ENCODE measurements at places on chromosomes 13 and 19. TPM values are rescaled to one million over a fixed set of nuclear protein-coding genes. Genes with fewer than 3 reads are reported as not detected.

GRCh38 chr19:1411255-1412191 is 4.1 kb downstream of the DAZAP1 start:
- DNase-seq: no peak

- no peak for DNase-seq
These were observed 9.5 kb upstream of the INSL3 start for GRCh38 chr19:17830567-17831418.

GRCh38 chr19:47190167-47190727 is 40.8 kb downstream of the BBC3 start:
- peak; percentile 64 for DNase-seq

GRCh38 chr19:47994209-47994802 is at the start of gene ELSPBP1:
TSS of gene ELSPBP1 (plus strand) at chr19:47994632. CDS start at chr19:48008668, 14,036 bp downstream.
- DNase-seq: no peak

GRCh38 chr13:43953370-43953769 is 73.7 kb downstream of the LACC1 start:
- DNase-seq: no peak

GRCh38 chr13:43640476-43640875 is 146.3 kb downstream of the ENOX1 start:
- DNase-seq: no peak

DNA sequence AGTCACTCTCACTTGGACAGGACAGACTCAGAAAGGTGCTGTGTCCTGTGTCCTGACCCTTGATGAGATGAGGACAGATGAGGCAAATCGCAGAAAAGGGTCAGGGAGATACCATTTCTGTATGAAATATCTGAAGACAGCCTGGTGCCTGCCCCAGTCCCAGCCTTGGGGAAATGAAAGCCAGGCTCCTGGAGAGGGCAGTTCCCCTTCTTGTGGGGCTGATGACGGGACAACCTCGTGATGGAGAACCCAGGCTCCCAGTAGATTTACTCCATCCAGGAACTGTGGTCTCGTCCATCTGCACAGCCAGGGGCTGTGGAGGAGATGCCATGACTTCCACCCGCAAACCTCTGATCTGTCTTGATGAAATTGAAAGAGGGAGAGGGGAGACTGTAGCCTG is 13.8 kb downstream of the LILRB1 start:
- DNase-seq: no peak

- no peak for DNase-seq
These were observed 449.8 kb downstream of the DACH1 start for GRCh38 chr13:71417205-71417604.

DNA sequence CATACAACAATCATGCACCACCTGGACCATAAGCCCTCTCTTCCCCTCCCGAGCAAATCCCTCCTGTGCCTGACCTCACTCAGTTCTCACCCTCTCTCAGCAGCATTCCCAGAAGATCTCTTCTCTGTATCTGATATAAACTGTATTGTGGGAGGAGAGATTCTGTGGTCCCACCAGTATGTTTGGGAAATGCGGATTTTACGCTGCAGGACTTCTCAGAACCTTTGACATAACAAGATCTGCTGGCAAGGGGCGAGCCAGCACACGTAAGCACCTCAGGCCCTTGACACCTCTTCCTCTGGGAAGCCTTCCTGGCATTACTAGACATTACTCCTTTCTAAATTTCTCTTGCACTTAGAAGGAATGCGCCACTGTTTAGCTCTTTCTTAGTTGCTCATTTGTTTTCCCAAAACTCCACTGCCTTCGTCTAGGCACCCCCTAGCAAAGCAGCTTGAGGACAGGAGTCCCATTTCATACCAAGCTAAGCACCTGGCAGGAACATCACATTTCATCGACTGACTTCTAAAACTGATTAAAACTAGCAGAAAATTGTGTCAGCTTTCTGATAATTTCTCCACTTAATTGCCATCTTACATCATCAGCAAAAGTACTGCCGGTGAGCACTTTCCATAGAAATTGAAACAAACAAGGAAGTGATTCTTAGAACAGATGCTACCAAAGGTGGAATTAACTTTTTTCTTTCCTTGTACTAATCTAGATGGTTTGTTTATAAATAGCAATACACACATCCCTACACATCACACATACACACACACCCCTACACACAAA is 63.2 kb downstream of the CCDC70 start:
- DNase-seq: no peak

DNA sequence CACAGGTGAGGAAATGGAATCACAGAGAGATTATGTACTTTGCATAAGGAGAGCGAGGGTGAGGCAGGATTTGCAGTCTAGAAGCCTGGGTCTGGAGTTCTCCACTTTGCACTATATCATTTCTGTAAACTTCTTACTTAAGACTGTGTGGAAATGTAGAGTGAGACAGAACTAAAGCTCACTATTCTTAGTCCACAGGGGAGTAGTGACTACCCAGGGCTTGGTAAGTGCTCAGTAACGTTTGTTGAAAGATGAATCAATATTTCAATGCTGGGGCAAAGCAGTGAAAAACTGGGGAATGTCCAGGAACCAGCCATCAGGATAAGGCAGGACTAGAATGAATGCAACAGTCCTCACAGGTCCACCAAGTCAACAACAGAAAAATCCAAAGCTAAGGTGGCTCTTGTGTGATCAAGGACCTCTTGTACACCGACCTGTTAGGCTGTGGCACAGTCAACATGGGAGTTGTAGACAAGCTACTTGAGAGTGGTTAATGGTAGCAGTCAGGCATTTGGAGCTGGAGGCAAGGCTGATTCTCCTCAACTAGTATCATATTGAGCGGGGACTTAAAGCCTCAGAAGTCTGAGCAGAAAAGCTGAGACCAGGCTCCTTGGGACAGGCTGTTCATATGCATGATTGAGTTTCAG is 929 bp upstream of the TNFSF13B start:
- no peak for DNase-seq

DNA sequence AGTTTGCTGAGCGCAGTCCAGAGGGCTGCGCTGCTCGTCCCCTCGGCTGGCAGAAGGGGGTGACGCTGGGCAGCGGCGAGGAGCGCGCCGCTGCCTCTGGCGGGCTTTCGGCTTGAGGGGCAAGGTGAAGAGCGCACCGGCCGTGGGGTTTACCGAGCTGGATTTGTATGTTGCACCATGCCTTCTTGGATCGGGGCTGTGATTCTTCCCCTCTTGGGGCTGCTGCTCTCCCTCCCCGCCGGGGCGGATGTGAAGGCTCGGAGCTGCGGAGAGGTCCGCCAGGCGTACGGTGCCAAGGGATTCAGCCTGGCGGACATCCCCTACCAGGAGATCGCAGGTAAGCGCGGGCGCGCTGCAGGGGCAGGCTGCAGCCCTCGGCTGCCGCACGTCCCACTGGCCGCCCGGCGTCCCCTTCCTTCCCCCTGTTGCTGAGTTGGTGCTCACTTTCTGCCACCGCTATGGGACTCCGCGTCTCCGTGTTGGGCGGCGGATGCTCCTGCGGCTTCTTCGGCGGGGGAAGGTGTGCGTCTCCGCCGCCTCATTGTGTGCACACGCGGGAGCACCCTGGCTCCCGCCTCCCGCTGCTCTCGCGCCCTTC is 772 bp downstream of the GPC6 start:
- no peak for DNase-seq

DNA sequence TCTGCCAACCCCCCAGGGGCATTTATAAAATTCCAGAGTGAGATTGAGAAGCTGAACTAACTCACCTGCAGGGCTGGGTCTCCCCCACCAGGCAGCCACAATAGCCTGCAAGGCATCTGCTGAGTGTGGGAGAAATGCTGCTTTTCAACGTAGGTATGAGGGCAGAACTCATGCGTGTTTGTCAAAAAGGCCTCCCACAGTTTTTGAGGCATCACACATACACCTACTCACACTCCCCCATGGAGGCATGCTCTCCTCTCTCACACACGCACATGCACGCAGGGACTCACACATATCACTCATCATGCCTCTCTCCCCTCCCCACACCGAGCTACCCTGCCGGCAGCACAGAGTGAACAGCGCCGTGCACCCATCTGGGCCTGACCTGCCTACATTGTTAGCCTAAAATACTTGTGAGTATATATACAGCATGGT is 390.5 kb downstream of the FGF9 start:
- peak; percentile 19 for DNase-seq

DNA sequence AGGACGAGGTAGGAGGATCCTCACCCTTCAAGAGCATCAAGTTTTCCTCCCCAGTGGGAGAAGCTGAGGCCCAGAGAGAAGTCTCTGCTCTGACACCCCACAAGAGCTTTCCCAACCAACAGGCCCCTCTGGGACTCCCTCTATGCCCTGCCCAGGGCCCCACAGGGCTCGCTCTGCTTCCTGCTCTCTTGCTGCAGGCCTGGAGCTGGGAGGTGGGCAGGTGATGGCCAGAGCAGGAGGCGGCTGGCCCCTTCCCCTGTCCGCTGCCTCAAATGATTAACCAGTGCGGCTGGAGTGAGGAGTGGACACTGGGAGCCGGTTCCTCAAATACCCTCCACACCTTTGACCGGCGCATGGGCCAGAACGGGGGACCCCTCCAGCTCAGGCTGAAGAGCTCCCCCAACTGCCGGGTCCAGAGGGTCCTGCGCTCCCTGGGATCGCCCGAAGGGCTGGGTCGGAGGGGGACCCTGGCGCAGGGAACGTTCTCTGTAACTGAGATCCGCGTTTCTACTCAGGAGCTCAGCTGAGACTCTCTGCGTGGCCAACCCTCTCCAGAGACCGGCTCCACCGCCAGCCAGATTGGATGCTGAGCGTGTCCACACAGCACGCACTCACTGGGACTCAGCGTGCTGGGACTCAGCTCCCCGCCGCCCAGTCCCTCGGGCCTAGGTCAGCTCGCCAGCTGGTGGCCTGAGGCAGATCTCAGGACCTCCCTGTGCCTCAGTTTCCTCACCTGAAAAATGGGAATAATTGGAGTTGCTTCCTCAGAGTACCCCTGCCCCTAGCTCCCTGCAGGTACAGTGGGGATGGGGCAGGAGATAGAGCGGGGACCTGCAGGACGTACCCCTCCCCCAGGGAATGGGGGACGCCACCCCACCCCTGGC is 6.7 kb upstream of the ONECUT3 start:
- DNase-seq: no peak

GRCh38 chr13:42279986-42280385 is 8.0 kb downstream of the AKAP11 start:
- DNase-seq: no peak

DNA sequence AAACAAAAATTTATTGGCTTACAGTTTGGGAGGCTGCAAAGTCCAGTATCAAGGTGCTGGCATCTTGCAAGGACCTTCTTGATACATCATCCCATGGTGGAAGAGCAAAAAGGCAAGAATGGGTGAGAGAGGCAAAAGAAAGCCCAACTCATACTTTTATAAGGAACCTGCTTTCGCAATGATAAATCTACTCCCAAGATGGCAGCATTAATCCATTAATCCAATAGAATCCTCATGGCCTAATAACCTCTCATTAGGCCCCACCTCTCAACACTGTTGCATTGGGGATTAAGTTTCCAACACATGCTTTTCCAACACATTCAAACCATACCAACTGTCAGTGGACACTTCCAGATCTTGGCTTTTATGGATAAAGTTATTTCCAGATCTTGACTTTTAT is 48.7 kb upstream of the ZNF507 start:
- no peak for DNase-seq

DNA sequence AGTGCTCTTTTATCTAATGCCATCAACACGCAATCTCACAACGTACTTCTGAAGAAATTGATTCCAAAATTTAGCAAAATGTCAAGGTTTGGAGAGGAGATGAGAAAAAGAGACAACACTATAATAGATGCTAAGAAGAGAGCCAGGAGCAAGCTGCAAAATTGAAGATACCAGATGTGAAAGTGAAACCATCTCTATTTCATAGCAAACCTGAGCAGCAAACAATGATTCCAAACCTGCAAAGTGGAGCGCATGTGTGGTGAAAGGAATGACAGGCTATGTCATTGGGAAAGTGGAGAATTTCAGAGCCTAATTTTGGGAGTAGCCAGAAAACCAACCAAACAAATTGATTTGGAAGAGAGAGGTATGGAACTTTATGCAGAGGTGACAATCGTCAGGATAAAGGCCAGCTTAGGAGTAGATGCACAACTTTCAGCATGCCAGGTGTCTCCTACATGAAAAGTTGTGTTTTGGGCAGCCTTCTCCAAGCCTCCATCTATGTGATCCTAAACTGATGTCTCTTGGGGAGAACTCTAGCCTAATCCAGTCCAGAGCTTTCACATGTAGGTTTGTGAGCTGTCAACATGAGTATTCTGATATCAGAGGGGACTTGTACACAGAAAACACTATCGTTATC is 158.4 kb upstream of the FNDC3A start:
- DNase-seq: no peak

GRCh38 chr13:42804244-42804874 is 23.0 kb downstream of the FAM216B start:
- DNase-seq: no peak

DNA sequence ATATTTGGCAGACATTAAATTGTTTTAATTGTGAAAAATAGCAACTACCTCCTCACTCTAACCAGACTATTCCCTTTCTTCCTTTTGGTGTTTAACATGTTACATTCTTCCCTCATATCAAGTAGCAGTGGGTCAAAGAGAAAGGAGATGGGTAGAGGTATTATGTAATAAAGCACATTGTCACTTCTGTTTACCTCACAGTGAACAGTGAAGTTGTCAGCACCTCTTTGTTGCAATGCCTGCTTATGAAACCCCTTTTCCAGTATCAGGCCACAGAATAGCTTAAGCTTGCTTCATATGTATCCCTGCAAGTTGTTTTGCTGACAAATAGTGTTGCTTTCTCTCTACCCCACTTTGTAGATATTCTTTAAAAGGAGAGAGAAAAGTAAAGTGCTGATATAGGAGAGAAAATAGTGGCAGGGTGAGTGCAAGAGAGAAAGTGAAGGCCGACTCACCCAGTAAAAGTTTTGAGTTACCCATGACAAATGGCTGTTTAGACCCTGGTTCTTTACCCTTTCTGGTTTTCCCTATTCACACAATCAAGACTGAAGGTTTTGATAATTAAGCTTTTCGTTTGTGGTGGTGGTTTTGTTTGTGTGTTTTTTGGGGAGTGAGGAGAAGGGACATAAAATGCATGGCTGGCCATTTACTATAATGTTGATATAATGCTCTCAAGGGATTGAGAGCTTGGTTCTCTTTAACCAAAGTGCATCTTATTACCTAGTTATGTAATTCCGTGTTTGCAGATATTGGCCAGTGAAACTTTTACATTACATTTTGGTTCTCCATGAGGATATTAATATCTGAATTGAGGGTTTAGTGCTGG is 3.7 kb downstream of the ITM2B start:
- DNase-seq: no peak

DNA sequence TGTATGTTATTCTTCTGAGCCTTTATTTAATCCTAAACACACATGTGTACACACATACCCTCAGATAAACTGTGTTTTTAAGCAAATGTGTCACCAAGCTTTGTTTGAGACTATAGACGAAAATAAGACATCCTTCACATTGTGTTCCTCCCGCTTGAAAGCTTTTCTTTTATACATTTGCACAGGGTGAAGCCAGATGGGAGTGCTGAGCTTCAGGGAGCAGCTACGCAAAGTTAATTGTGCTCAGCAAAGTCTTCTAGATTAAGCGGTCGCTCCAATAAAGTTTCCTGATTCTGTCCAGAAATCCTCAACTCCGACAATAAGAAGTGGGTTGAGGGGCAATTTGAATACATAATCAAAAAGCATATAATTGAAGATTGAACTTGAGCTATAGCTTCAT is 117.2 kb upstream of the ARGLU1 start:
- DNase-seq: no peak

- DNase-seq: no peak
These were observed 2.9 kb downstream of the KLK15 start for GRCh38 chr19:50830266-50831025.

GPC6 gene
- total RNA-seq: not detected

IFNL1 gene
- total RNA-seq: not detected

TEX26 gene
- total RNA-seq: not detected

JUNB gene
- 2,198 TPM for total RNA-seq

FRY gene
- 24.0 TPM for total RNA-seq

KLK5 gene
- total RNA-seq: not detected

SIGLECL1 gene
- total RNA-seq: not detected

ZNF544 gene
- 52.0 TPM for total RNA-seq

DNAAF3 gene
- not detected for total RNA-seq
